Pulmonary artery endothelial cell (primary cell): ENCODE measurements at places on chromosomes 12 and 14. TPM values are rescaled to one million over a fixed set of nuclear protein-coding genes. Genes with fewer than 3 reads are reported as not detected.

GRCh38 chr12:24015833-24016160 is 66.3 kb upstream of the SOX5 start:
- no peak for DNase-seq

DNA sequence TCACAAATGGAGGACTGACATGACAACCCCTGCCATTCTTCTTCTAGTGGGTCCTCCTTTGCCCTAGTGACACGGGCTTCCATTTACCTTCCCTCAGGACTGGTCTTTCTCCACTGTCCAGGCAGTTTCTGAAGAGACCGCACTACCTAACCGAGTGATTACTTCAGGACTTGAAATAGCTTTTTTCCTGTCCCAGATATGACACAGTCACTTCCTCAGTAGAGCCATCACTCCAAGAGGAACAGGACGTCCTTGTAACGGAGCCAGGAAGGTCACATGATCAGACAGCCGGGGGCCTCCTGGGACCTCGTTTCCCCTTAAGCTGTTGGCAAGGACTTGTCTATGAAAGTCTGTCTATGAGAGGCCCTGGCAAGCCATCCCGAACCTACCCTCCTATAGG is 62.3 kb downstream of the FOS start:
- no peak for DNase-seq

GRCh38 chr12:112456029-112456428 is 37.3 kb downstream of the PTPN11 start:
- DNase-seq = no peak

DNA sequence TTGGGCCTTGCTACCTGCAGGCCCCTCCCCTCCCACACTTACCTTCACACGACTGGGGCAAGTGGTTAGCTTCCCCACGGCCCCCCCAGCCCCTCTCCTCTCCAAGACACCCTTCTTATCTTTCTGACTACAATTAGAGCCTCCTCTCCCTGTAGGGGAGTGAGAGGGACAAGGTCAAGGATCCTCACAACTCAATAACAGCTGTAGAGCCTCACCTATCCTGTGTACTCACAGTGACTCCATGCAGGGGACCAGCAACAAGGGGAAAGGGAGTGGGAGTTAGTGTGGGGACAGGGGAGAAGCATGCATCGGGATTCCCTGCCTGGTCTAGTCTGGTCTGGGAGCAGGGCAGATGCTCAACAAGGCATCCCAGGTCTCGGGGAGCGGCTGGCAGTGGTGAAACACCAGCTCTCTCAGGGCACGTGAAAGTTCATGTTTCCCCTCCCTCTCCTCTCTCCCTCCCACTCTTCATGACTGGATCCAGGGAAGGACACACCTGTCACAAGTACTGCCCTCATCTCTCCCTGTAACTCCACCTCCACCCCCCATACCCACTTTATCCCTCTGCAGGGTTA is 45.3 kb downstream of the SMUG1 start:
- DNase-seq = no peak

DNA sequence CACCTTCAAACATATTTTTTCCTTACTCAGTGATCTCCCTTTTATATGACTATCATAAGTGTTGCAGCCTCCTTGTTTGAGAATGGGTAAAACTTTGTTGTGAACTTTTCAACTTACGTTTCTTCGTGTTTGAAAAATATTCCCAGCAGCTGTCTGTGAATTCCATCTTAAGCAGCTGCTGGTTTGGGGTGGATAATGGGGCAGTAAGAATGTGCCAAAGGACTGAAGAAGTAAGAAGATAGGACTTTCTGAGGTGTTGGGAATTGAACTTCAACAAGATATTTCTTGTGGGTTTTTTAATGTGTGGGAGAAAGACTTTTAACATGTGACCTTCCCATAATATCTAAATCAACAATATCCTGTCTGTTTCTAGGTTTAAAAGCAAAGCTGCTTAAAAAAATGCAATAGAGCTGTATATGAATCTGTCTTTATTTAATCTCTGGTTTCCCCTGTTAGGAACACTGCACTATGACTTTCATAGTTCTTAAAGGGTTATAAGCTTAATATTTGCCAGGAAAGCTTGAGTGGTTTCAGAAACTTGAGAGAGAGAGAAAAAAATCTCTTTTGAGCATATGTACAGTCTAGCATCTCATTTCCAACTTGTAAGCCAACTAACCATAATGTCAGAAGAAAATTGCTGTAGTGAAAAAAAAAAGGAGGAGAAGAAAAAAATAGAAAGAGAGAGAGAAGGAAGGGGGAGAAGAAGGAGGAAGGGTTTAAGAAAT is 1659.2 kb upstream of the FLRT2 start:
- no peak for DNase-seq

Gene RPL10L
- not detected in 2 replicates for total RNA-seq

Gene SYNDIG1L
- not detected in 2 replicates for total RNA-seq
